ENCODE measurements at places on chromosomes 1 and 21. TPM values are rescaled to one million over a fixed set of nuclear protein-coding genes. Genes with fewer than 3 reads are reported as not detected.

DNA sequence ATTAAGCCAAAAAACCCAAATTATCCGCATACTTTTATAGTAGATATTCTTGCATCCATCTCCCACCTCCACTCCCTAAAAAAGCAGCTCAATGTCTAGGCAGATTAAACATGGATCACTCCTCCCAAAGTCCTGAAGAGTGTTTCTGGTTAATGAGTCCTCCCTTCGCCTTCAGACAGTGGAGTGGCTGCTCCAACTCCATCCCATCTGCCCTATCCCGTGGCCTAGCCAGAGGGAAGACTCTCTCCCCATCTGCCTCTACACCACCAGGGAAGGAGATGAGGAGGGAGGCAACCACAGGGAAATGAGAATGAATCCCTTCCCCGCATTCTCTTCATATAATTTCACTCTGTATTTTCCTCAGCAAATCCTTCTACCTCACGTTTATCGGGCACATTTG lies 103.8 kb downstream of the SLC45A1 start:
- peak overlapping the region; percentile 82 for H3K4me3 ChIP-seq
- H3K27me3 ChIP-seq: no peaks in the 10 kb centered on the region
- peaks cover 23% of the 10 kb centered on the region for H3K36me3 ChIP-seq
- no peak for DNase-seq
- H3K4me1 ChIP-seq: peaks cover 33% of the 10 kb centered on the region

The NUP210L gene
- 0.04 TPM for total RNA-seq

The PPM1J gene
- 2.1 TPM for total RNA-seq

- H3K4me3 ChIP-seq: no peak overlapping the region
- DNase-seq: no peak
- no peaks in the 10 kb centered on the region for H3K27me3 ChIP-seq
- H3K4me1 ChIP-seq: no peaks in the 10 kb centered on the region
- H3K36me3 ChIP-seq: no peaks in the 10 kb centered on the region
- no peak overlapping the region for H3K27ac ChIP-seq
These were observed 34.2 kb downstream of the CAMTA1 start for GRCh38 chr1:6819246-6820040.

DNA sequence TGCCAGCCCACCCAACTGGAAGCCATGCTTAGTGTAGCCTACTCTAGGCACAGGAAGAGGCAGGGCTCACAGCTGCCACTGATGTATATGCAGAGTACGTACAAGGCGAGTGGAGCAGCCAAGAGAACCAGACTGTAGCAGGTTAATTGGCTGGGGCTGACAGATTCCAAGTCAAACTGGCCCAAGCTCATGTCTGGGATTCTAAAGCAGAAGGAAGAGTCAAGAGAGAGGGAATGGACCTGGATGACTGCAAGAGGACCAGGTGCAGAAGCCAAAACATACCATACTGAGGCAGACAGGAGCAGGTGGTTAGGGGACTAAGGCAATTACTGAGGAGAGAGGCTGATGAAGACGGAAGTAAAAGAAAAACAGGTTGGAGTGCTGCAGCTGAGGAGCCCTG lies 51.3 kb upstream of the LRRN2 start:
- no peak overlapping the region for H3K4me3 ChIP-seq
- H3K36me3 ChIP-seq: no peaks in the 10 kb centered on the region
- H3K4me1 ChIP-seq: peaks cover 3% of the 10 kb centered on the region
- no peak overlapping the region for H3K27ac ChIP-seq
- peaks cover 5% of the 10 kb centered on the region for H3K27me3 ChIP-seq
- peak; percentile 13 for DNase-seq

The TNFRSF8 gene
- 0.22 TPM for total RNA-seq

- H3K27ac ChIP-seq: no peak overlapping the region
- DNase-seq: no peak
- no peaks in the 10 kb centered on the region for H3K27me3 ChIP-seq
- no peak overlapping the region for H3K4me3 ChIP-seq
- H3K36me3 ChIP-seq: peaks cover 40% of the 10 kb centered on the region
These were observed 5.4 kb downstream of the SMIM1 start for GRCh38 chr1:3777647-3778589.

GRCh38 chr1:28517649-28517999 lies 11.8 kb downstream of the RCC1 start:
- H3K4me1 ChIP-seq: peaks cover 15% of the 10 kb centered on the region
- peak; percentile 44 for DNase-seq
- peaks cover 17% of the 10 kb centered on the region for H3K36me3 ChIP-seq
- peak overlapping the region; percentile 52 for H3K27ac ChIP-seq
- H3K4me3 ChIP-seq: peak overlapping the region; percentile 48

The KPRP gene
- not detected for total RNA-seq

The S100A2 gene
- 3.4 TPM for total RNA-seq

DNA sequence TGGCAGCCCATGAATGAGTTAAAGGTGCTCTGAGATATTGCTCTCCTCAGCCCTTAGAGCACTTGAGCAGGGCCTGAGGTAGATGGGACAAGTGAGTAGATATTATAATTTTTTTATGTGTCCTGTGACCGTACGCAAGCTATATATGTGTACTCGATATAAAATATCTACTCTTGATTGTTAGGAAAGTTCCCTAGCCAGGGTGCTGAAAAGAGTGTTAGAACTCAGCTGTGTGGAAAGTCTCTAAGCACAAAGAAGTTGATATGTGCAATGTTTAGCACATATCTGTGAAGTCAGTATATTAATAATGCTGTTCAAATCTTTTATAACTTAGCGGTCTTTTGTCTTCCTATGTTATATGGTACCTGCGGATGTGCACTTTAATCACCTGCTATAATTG lies 114.6 kb upstream of the PLD5 start:
- H3K4me3 ChIP-seq: no peak overlapping the region
- no peaks in the 10 kb centered on the region for H3K27me3 ChIP-seq
- H3K36me3 ChIP-seq: no peaks in the 10 kb centered on the region
- H3K27ac ChIP-seq: no peak overlapping the region

- H3K27ac ChIP-seq: peak overlapping the region; percentile 66
- no peak overlapping the region for H3K4me3 ChIP-seq
- H3K4me1 ChIP-seq: peaks cover 25% of the 10 kb centered on the region
- no peaks in the 10 kb centered on the region for H3K27me3 ChIP-seq
- H3K36me3 ChIP-seq: peaks cover 23% of the 10 kb centered on the region
These were observed 56.7 kb downstream of the MRPS6 start for GRCh38 chr21:34129901-34130715.

The OR2T29 gene
- total RNA-seq: not detected

DNA sequence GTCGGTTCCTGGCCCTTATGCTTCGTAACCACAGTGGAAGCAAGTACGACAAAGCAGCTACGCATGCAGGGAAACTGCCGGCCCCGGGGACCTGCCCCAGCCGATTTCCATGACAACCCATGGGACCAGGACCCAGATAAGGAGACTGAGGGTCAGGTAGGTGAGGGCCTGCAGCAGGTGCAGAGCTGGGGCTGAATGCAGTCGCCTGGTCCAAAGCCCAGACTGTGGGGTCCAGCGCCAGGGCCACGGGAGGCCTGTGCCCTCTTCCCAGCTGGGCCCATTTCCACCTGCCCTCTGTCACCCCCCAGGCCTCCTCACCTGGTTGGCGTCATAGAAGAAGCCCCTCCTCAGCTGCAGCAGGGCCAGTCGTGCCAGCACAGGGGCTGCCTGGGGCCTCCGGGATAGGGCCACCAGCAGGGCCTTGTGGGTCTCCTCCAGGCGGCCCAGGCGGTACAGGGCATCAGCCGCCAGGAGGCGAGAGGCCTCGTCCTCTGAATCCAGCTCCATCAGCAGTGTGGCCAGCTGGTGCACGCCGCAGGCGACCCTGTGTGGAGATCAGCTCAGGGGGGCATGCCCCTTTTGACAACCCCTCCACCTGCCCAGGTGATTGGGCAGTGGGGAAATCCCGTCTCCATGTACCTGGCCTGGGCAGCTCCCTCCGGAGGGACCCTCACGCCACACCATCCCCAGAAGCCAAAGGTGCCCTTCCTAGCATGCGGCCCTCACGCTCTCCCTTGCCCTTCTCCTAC lies 14.2 kb downstream of the TTC34 start:
- H3K36me3 ChIP-seq: no peaks in the 10 kb centered on the region
- no peaks in the 10 kb centered on the region for H3K4me1 ChIP-seq
- peaks cover 45% of the 10 kb centered on the region for H3K27me3 ChIP-seq

Data from muscle of leg (tissue), 16 donors.